ENCODE measurements at places on chromosomes 11 and 22.

DNA sequence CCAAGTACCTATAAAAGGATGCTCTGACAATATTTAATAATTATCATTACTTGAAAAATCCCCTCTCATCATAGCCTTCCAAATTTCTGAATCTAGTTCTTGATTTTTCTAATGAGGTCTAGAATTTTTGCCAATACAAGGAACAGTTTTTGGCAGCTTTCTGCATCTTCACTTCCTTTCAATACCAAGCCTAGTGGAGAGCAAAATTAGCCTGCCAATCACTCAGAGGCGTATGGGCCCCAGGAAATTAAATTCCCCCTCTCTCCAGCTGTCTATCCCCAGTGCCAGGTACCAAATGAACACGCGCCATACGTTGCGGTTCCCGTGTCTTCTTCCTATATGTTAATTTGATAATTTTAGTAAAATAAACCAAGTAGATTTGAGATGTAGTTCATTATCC is 293.9 kb downstream of the NTM start:
- no peak for DNase-seq

- no peak for DNase-seq
Measured at GRCh38 chr11:132626446-132626845, 905.9 kb downstream of the OPCML start.

DNA sequence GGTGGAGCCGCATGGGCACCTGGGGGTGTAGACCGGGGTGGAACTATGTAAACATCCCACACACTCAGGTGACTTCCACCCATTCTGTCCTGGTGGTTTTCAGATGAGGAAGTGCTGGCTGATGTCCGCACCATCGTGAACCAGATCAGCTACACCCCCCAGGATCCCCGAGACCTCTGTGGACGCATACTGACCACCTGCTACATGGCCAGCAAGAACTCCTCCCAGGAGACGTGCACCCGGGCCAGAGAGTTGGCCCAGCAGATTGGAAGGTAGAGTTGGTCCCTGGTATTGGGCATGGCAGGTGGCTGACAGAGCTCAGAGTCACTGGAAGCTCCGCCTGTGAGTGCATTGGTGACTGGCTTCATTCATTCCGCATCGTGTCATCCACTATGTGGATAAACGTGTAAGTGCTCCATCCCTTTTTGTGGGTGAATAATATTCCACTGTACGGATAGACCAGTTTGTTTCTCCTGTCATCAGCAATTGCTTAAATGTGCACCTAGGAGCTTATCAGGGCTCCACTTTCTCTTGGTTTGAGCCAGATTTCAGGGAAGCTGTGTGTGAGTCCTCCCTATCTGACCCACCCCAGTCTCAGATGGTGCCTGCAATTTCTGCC is 29.9 kb downstream of the NADSYN1 start:
- DNase-seq: no peak

DNA sequence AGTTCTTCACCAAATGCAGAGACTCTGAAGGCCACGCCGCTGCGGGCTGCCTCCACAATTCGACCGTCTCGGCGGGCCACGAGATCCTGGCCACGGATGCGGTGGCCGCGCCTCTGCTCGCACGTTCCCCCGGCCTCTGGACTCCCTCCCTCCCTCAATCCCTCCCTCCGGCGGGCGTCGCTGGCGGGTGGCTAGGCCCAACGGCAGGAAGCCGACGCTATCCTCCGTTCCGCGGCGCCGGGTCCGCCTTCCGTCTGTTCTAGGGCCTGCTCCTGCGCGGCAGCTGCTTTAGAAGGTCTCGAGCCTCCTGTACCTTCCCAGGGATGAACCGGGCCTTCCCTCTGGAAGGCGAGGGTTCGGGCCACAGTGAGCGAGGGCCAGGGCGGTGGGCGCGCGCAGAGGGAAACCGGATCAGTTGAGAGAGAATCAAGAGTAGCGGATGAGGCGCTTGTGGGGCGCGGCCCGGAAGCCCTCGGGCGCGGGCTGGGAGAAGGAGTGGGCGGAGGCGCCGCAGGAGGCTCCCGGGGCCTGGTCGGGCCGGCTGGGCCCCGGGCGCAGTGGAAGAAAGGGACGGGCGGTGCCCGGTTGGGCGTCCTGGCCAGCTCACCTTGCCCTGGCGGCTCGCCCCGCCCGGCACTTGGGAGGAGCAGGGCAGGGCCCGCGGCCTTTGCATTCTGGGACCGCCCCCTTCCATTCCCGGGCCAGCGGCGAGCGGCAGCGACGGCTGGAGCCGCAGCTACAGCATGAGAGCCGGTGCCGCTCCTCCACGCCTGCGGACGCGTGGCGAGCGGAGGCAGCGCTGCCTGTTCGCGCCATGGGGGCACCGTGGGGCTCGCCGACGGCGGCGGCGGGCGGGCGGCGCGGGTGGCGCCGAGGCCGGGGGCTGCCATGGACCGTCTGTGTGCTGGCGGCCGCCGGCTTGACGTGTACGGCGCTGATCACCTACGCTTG is at the start of gene FUT4:
FUT4 (plus strand) TSS at position 227 of the 951 bp plus-strand sequence; CDS start at position 440, 213 bp downstream.
- DNase-seq: peak; percentile 53

- DNase-seq: no peak
Measured at GRCh38 chr22:23219317-23219716, 39.0 kb downstream of the BCR start.

DNA sequence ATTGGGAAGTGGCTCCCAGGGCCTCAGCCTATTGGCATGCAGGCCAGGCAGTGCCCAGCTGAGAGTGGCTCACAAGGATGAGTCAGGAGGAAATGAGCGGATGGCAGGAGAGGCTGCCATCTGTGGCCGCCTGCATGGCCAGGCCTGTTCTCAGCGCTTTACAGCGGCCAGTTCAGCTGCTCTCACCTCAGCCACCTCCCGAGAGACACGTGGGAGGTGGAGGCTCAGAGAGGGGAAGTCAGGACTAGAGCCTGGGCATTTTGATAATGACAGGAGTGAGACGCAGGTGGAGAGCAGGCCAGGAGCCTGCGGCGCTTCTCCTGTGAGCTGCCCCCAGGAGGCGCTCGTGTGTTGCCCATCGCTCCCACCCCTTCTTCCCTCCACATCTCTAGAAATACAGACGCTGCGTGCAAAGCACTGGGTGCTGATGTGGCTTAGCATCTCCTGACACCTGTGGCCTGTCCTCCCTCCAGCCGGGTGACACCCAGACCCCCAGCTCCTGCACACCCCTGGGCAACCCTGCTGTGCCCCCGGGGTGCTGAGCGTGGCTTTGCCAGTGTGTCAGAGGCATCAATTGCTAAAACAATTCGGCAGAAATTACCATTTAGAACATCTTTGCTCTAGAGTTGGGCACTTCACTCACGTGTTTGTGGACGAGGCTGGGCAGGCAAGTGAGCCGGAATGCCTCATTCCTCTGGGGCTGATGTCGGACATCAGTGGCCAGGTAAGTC is 21.4 kb upstream of the PANX2 start:
- peak; percentile 64 for DNase-seq

DNA sequence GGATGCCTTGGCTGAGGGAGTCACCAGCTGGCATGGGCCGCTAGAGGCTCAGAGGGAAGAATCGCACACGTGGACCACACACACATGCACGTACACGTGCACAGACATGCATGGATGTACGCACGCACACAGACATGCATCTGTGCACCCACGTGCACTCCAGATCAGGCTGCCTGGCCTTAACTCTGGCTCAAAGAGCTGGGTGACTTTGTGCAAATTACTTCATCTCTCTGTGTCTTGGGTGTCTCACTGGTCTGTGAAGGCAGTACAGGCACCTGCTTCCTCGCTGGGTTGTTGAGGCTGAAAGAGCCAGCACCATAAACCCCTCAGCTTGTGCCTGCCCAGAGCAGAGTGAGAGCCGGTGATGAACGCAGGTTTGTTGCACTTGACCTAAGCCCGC is 28.7 kb downstream of the TMPRSS6 start:
- DNase-seq: no peak

DNA sequence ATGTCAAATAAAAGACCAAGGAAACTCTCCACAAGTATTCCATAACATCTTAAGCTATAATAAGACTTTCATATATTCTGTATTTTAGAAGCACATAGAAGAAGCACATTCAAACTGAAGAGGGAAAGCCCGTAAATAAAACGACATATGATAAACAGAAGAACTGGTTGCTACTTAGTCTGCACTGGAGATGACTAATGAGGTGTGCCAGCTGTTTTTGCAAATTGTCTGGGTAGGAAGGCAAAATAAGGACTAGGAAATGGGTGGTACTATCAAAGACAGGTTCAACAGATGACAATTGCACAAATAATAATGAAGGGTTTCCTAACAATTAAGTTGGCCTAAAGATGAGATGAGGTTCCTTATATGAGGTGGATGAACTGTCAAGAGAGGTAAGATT is 593.2 kb upstream of the CCDC179 start:
- DNase-seq: no peak

DNA sequence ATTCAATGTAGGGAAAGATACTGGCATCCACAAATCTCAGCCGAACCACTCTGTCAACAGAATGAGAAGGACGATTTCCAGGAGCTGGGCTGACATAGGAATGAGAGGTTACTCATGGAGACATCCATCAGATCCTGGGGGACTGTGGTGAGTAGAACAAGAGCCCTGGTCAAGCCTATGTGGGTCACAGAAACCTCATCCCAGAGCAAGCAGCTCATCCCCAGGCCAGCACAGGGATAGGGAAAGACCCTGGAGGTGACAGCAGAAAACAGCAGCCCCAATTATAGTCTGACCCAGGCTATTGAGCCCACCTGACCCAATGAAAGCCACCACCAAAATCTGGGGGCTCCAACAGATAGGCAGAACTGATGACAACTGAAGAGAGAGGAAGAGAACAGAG is 128.0 kb upstream of the SERPIND1 start:
- no peak for DNase-seq

DNA sequence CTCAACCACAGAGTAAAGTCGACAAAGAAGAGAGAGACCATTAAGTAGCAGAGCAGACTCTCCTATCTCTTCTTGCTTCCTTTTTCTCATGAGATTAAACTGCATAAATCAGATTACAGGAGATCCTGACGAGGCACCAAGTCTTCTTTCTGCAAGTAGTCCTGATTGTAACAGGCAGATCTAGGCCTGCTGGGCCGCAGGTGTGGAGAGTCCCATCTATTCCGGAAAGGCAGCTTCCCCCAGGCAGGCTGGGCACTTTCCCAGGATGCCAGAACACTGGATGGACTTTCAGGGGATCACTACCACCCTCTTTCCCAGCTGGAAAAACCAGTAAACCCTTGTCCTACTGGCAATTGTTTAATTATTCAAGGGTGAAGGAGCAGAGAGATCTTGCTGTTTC is 173.0 kb upstream of the CADM1 start:
- DNase-seq: no peak

DNA sequence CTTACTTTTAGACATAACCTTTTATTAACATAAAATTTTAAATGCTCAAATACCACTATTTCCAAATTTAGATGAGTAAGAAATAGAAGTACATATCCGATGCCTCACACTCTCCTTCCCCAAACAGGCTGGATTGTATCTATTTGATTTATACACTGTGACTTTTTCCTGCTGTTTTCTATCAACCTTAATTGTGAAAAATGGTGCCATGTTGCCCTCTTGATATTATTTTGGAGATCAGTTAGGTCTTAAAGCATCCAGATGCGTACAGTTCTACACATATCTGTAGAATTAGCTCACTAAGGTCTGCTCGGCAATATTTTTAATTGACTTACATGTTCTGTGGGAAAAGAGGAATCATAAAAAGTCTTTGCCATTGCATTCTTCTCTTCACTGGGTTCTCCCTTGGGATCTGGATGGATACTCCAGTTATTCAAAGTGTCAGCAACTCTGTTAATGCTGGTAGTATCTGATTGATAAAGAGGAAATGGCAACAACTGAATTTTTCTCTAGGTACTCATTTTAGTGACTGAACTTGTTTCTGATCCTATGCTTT is 27.2 kb downstream of the EIF3M start:
- no peak for DNase-seq

DNA sequence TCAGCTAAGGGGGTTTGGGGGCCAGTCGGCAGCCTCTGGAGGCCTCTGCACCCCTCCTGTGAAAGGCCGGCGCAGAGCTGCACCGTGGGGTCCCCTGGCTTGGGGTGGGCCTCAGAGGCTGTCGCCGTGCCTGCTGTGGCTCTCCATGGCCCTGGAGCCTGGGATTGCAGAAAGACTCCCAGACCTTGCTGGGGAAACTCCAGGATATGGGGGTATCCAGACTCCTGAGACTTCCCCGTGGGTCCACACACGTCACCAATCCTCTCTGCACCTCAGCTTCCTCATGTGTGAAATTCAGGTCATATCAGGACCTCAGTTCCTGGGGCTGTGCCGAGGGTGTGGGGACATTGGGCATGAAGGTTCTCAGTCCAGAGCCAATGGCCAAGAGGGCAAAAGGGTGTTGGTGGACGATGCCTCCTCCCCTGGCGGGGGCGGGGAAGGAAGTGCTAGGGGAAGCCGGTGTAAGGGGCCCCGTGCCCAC is 97.1 kb downstream of the KCNQ1 start:
- DNase-seq: no peak

DNA sequence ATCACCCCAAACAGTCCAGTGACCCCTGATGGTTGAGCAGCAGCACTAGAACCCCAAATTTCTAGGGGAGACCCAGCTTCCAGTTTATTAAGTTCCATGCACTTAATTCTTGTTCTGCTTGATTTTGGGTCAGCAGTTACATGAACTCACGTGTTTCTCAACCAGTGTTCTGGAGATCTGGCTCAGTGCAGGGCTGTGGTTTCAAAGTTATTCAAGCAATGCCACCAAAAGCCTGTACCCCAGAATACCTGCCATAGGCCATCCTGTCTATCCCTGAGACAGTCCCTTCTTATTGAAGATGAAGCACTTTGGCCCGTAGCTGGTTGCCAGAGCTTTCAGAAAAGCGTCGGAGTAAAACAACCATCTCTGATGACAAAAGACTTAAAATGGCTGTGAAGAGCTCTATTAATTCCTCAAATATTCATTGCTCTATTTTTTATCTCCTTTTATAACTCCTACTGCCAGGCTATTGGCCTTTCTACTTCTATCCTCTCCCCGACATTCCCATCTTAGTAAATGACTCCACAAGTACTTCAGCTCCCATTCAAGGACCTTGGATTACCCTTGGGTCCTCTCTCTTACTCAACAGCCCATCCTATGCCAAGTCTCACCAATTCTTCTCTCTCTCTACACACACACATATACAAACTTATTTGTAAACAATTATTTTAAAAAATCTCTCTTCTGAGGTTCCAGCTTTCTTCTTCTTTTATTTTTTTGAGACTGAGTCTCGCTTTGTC is 18.0 kb upstream of the VPREB1 start:
- no peak for DNase-seq

GRCh38 chr11:91869686-91870085 is 354.9 kb upstream of the FAT3 start:
- no peak for DNase-seq

DNA sequence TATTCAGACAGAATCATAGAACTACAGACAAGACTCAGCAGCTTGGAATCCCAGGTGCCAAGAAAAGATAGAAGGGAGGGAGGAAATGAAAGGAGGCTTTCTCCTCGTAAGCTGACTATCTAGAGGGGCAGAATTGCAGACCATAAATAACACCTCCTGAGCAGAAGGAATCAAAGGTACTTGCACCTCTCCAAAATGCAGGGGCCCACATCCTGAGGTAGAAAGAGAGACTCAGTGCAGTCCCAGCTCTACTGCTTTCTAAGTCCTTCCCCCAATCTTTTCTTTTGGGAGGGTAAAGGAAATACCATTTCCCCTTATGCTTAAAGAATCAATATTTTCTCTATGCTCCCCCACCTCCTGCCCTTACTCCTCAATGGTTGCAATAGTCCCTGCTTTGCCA is 55.2 kb downstream of the SYTL2 start:
- no peak for DNase-seq

Data from stimulated activated CD4-positive, alpha-beta T cell treated with anti-CD3 and anti-CD28 coated beads, Interleukin-2, amount 100 ng/mL, for 4 hours (primary cell).